ENCODE measurements at places on chromosomes 4 and X. TPM values are rescaled to one million over a fixed set of nuclear protein-coding genes. Genes with fewer than 3 reads are reported as not detected.

POU3F4 gene
- not detected for total RNA-seq

ADH1B gene
- 197 TPM for total RNA-seq

ADH1C gene
- 1.2 TPM for total RNA-seq

PPEF2 gene
- not detected for total RNA-seq

STBD1 gene
- 31.9 TPM for total RNA-seq

All from right cardiac atrium (tissue), 5 donors.